Stomach (tissue), 19 donors: ENCODE measurements at places on chromosomes 6 and 20. TPM values are rescaled to one million over a fixed set of nuclear protein-coding genes. Genes with fewer than 3 reads are reported as not detected.

Gene TBX18
- not detected for total RNA-seq

GRCh38 chr6:12572896-12573827 lies 143.4 kb upstream of the PHACTR1 start:
- DNase-seq, result no peak

DNA sequence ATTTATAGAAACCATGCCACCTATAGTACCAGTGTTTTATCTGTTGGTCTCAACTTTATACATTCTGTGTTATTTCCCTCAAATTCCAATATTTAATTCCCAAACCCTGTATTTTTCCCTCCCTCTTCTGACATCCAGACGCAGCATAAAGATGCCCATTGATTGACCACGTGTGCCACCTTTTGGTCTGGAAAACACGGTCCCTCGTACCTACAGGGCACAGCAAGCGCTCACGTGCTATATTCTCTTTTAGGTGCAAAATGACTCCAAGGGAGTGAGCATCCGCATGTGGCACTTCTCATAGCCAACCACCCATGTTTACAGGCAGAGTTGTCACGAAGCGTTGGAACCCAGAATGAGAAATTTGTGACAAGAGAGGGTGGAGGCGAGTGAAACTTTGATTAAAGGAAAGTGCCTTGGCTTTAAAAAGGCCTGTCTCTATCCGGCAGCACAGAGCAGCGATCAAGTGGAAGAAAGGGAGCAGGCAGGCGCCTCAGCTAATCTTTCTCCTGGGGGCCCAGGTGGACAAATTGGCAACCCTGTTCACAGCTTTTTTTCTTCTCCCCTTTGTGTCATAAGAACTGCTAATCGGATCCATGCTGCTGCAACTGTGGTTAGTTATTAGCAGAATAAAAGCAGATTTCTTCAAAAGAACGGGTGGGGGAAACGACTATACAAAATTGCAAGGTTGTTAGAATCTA lies 225.9 kb downstream of the TMEM242 start:
- no peak for DNase-seq

DNA sequence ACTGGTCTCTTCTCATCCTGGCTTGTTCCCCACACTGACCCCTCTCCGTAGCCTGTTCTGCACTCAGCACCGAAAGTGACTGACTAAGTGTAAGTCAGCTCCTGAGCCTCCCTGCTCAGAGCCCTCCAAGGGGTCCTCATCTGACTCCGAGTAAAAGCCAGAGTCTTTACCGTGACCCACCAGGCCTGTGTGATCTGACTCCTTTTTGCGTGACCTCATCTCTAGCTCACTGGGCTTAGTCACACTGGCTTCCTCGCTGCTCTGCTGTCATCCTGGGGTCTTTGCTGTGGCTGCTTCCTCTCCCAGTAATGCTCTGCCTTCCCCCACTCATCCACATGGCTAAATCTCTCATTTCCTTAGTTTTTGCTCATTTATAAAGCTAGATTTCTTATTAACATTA lies 116.6 kb downstream of the PLCB4 start:
- no peak for DNase-seq

DNA sequence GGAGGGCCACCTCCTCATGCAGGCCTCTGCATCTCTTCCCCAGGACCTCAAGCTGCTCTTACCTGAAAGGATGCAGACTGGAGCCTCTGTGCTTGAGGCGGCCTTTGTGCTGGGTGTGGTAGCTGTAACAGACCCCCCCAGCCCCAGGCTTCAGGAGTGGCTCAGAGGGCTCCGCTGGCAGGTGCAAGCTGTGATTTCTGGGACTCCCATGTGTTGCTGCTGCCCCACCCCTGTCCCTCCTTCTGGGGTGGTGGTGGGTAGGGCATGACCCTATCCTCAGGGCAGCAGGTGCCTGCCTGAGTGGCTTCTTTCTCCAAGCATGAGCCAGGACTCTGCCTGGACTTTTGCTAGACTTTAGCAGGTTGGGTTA lies 121.2 kb downstream of the SULF2 start:
- no peak for DNase-seq

Gene SLC12A5
- not detected for total RNA-seq

DNA sequence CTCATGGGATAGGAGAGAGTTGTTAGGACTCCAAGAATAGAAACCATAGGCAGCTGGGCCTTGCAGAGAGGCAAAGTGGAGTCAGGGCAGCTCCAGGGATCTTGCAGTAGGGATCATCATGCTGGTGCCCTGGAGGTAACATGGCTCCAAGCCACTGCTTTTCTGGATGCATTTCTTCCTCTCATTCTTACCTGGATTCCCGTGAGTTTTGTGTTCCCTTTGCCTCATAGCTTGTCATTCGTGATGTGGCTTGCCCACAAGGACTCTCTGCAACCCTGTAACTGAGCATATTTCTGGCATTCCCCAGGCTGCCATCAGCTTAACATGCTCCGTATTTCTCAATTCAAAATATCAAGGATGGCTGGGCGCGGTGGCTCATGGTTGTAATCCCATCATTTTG lies 5.3 kb downstream of the NHLRC1 start:
- DNase-seq, result no peak

GRCh38 chr20:20463933-20464374 lies 96.0 kb downstream of the INSM1 start:
- DNase-seq, result no peak

Gene PAQR8
- 19.6 TPM for total RNA-seq

GRCh38 chr20:43383026-43383795 lies 74.5 kb upstream of the SRSF6 start:
- DNase-seq, result no peak

Gene CGA
- total RNA-seq, result not detected

DNA sequence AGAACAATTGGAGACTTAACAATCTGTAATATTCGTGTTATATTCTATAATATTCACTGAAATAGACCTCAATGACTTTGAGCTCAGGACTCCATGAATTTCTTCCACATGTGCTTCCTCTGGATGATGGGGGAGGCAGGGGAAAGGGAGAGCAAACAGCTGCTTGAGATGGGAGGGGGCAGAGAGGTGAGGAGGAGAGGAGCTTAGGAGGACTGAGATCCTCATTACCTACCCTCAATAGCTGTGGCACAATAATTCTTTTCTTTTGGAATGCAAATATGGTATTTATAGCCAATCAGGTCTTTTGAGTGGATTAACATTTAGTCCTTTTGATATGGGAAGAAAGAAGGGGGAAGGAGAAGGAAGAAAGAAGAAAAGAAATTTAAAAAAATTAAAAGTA lies 64.1 kb upstream of the ZNF217 start:
- DNase-seq, result no peak

GRCh38 chr6:41934278-41935192 lies 7.1 kb downstream of the CCND3 start:
- no peak for DNase-seq

DNA sequence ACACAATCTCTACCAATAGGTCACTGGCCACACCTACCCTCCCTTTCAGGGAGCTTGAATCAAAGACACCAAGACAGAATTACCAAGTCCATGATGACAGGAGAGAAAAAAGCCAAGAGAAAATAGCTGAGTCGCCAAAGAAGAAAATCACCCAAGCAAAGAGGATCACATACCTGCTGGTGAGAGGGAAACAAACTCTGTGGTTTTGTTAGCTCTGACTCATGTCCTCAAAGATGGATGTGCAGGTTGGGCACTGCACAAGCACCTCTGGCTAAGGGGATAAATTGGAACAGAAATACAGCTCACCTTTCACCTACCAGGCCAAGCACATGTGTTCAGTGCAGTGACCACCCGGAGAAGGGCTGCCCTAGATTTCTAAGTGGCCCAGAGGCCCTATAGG lies 114.8 kb downstream of the TFAP2A start:
- no peak for DNase-seq

Gene PGC
- 101 TPM for total RNA-seq

Gene MTFR2
- not detected for total RNA-seq

GRCh38 chr6:106165885-106166485 lies 79.8 kb downstream of the PRDM1 start:
- no peak for DNase-seq

Gene FAM184A
- under 0.01 TPM for total RNA-seq

Gene LPA
- not detected for total RNA-seq

DNA sequence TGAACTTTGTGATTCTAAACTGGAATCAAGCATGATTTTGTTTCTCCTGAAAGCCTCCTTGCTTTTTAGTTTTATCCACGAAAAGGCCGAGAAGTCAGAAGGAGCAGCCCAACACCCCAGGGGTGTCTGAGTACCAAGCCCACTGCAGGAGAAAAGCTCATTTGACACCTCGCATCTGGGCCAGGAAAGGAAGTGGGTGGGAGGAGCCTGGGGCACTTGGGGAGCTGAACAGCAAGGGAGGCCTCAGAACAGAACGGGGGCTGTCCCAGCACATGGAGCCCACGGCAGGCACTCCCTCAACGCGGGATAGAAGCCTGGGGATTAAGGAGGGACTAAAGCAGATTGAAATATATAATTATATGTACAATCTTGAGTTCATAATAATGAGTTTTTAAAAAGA lies 6.6 kb downstream of the KIF25 start:
- no peak for DNase-seq

GRCh38 chr20:48717680-48718223 lies 110.0 kb downstream of the PREX1 start:
- DNase-seq, result no peak

Gene PACRG
- total RNA-seq, result 3.7 TPM

- no peak for DNase-seq
These were observed 9.6 kb downstream of the SLC18B1 start for GRCh38 chr6:132788658-132789395.

- no peak for DNase-seq
These were observed 10.6 kb downstream of the ACSS2 start for GRCh38 chr20:34887023-34887422.

GRCh38 chr6:79353226-79353625 lies 118.7 kb upstream of the HMGN3 start:
- no peak for DNase-seq

DNA sequence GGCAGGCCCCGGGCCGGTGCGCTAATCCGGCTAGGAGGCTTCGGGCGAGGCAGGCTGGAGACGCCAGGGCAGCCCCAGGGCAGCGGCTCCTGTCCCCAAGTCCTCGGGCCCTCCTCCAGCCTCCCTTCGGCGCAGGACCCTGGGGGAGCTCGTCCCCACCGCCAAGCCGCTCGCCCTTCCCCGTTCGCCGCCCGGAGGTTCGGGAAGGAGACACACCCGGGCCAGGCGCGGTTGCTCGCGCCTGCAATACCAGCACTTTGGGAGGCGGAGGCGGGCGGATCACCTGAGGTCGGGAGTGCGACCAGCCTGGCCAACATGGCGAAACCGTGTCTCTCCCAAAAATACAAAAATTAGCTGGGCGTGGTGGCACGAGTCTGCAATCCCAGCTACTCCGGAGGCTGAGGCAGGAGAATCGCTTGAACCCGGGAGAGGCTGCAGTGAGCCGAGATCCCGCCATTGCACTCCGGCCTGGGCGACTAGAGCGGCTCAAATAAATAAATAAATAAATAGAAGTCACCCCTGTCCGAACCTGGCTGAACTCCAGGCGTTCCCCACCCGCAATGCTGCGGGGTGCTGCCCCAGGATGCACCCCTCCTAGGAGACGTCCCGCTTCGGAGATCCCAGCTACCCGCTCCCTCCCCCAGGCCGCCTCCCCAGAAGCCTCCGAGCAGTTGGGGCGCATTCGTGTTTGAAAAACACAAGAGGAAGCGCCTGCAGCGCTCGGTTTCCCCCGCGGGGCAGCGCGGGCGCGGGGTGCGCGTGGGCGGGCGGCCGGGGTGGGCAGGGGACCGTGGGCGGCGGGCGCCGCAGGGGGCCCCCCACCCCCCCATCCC lies 27.5 kb downstream of the SERPINB9 start:
- peak; percentile 51 for DNase-seq

DNA sequence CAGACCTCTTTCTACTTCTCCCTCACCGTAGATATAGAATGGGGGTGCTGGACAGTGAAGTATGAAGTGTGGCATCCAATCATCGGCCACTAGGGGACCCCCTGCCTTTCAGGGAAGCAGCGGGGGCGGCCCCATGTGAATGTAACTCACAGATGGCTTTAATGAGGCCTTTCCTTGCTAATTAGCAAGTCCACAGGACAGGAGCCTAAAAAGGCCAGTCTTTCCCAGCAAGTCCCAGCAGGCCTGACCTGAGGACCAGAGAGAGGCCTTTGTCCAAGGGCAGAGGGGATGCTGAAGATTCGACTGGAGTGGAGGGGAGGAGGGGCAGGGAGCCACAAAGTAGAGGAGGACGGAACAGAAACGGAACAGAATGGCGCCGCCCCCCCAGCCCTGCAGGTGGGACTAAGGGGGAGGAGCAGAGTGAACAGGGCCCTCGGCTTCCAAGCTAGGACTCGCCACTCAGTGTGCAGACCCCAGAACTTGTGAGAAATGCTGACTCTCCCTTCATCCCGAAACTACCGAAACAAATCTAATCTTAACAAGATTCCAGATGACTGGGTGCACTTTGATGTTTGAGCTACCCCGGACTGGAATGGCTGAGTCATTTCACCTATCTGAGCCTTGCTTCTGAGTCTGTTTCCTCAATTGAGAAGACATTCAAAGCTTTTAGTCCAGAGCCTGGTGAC lies 5.8 kb downstream of the C6orf132 start:
- peak; percentile 84 for DNase-seq

GRCh38 chr20:57826666-57827287 lies 117.0 kb upstream of the PMEPA1 start:
- no peak for DNase-seq

- no peak for DNase-seq
These were observed 50.8 kb downstream of the IL22RA2 start for GRCh38 chr6:137122612-137123011.

Gene ADGRF1
- under 0.01 TPM for total RNA-seq

DNA sequence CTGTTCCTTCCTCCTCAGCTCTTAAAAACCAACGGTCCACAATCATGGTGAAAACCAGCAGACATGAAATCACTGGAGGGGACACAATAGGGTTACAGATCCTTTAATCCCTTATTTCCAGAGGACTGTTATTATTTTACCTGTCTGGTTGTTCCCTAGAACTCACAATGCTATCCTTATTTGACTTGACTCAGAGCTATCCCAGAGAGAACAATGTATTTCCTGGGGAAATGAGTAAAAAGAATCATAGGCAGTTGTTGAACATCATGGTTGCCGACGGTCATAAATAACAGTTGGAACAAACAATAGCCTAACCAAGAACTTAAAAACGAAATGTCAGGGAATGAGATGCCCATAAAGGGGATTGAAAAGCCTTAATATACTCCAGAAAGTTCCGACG lies 9.3 kb downstream of the OR2H1 start:
- no peak for DNase-seq

DNA sequence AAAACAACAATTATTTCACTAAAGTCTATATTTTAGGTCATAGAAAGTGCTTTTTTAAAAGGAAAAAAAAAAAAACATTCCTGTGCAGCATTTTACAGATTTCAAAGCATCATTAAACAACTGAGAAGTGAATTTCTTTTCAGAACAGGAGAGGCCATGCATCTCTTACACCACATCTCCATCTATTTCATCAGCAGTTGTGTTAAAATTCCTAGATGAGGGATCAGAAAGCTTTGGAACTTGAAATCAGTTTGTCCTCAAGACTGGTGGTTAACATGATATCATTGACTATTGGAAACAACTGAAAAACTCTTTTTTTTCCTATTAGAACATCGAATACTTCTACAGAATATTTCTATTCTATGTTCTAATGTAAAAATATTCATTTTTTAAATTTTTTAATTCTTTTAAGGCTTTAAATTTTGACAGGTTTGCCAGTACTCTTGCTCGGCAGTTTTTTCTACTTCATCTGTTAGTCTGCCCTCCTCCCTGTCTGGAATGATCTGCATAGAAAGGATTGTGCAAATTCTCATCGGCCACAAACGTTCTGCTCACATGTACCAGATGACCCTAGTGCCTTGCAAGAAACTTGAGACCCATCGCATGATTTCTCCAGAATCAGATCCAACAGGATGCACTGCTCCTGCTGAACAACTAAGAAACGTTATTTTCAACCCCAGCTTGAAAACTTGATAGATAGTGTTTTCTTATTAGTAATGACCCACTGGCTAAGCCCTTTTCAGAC lies 411.0 kb upstream of the AGPAT4 start:
- no peak for DNase-seq
